Stimulated activated CD8-positive, alpha-beta memory T cell treated with anti-CD3 and anti-CD28 coated beads, Interleukin-12 subunit alpha, Interleukin-12 subunit beta, amount 100 ng/mL, for 4 hours (primary cell): ENCODE measurements at places on chromosomes 4 and X.

DNA sequence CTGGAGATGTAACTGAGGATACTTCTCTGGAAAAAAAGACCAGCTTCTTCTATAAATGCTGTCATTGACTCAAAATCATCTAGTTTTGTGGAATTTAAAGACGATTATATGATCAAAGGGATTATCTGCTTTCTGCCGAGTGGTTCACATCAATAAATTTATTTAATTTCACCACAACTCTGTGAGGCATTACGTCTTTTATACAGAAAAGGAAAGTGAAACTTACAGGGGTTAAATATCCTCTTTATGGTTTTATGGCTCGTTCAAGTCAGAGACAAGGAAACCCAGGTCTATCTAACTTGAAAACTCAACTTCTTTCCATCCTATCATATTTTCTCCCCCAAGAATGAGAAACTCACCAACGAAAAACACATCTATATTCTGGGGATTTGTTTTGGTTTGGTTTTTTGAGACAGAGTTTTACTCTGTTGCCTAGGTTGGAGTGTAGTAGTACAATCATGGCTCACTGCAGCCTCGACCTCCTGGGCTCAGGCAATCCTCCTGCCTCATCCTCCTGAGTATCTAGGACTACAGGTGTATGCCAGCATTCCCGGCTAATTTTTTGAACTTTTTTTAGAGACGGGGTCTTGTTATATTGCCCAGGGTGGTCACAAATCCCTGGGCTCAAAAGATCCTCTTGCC lies 377.9 kb upstream of the EMCN start:
- DNase-seq, result no peak

DNA sequence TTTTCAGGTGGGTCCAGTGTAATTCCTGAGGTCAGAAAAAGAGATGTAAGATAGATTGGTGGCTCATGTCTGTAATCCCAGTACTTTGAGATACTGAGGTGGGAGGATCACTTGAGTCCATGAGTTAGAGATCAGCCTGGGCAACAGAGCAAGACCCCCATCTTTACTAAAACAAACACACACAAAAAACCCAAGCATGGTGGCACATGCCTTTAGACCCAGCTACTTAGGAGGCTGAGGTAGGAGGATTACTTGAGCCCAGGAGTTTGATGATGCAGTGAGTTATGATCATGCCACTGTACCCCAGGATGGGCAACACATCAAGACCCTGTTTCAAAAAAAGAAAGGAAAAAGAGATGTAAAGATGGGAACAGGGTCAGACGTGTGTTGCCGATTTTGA lies 857.4 kb upstream of the NDST4 start:
- DNase-seq, result no peak

DNA sequence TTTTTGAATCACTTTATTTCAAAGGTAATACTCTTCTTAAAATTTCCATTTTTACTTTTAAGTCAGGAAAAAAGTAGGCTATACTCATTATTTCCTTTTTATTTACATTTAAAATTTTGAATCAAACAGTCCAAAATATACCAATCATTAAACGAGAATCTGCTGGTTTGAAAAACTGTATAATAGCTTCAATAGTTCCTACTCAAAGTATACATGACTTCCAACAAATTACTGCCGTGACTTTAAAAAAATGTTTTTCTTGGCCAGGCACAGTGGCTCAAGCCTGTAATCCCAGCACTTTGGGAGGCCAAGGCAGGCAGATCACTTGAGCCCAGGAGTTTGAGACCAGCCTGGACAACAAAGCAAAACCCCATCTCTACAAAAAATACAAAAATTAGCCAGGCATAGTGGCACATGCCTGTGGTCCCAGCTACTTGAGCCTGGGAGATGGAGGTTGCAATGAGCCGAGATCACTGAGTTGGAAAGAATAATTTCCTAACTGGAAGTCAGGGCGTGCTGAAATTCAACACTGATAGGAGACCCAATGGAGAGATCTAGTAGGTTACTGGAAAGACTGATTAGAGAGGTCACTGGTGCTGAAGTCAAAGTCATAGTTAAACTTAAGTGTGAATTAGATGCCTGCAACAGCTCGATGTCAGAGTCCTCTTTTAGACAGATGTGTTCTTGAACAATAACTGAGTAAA lies 9.0 kb downstream of the KLHL8 start:
- no peak for DNase-seq

GRCh38 chr4:86652332-86652932 lies 58.3 kb downstream of the PTPN13 start:
- DNase-seq, result no peak

DNA sequence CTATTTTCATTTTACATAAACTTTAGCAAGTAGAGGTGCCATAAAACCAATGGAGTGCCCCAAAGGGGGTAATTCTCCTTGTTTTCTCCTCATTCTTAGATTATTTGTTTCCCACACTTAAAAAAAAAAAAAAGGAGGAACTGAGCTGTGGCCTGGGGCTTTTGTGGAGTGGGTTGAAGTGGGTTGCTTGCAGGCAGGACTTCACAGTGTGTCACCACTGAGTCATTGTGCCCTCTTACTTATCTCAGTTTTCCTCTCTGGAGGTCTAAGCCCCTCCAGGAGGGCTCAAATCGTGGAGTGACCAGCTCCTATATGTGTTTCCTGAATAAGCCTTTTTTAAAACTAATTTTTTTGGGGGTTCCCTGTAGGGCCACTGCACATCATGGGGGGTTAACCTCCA lies 69.0 kb downstream of the SLC16A2 start:
- no peak for DNase-seq

- no peak for DNase-seq
Measured at GRCh38 chr4:151043803-151044515, 28.9 kb upstream of the LRBA start.

- DNase-seq, result no peak
Measured at GRCh38 chr4:87053802-87054767, 119.3 kb downstream of the AFF1 start.

DNA sequence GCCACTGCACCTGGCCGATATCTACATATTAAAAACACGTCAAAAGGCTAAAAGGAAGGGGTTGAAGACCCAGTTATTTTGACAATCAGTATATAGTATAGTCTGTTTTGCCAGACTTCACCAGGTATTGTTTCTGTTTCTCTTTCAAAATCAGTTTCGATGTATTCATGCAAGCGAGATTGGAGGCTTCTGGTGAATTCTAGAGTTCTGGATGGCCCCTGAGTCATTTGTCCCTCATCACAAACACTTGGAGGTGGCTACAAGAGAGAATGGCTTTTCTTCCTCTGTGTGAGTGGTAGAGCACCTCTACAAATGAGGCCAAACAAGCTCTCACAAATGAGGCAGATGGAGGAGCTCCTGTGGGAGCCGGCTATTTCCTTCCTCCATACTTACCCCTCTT lies 68.6 kb upstream of the ADGRG2 start:
- no peak for DNase-seq

- no peak for DNase-seq
Measured at GRCh38 chr4:109912706-109913595, at the start of gene EGF. EGF (plus strand) TSS chr4:109912883; CDS start chr4:109913336, 453 bp downstream.

DNA sequence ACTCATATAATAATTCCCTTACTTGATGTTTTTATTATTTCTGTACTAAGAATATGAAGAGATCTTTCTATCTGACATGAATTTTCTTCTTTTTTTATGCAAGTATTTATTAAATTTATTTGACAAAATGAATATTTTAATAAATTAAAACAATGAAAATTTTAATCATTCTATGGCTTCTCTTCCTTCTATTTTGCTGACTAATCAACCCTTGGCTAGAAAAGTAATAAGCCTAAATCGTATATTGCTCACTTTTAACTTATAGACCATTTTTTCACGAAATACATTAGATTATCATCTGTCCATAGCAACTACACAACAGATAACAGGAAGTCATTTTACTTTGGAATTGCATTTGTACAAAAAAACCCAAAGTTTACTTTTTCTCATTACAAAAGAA lies 38.6 kb downstream of the PRSS12 start:
- DNase-seq, result no peak

GRCh38 chrX:13649838-13650237 lies 3.1 kb upstream of the TCEANC start:
- no peak for DNase-seq

DNA sequence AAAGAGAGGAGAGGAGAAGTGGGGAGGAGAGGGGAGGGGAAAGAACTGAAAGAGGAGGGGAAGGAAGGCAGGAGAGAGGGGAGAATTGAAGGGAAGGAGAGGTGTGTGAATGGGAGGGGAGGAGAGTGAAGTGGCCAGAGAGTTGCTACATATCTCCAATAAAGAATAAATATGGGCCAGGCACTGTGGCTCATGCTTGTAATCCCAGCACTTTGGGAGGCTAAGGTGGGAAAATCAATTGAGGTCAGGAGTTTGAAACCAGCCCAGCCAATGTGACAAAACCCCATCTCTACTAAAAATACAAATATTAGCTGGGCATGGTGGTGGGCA lies 482.4 kb downstream of the NAF1 start:
- no peak for DNase-seq

GRCh38 chrX:53732797-53733196 lies 46.3 kb upstream of the HUWE1 start:
- DNase-seq, result no peak

GRCh38 chr4:74056114-74056857 lies 17.8 kb upstream of the CXCL3 start:
- DNase-seq, result no peak

GRCh38 chr4:73583666-73584065 lies 36.6 kb downstream of the RASSF6 start:
- no peak for DNase-seq
